ENCODE measurements at places on chromosomes 5 and 9. TPM values are rescaled to one million over a fixed set of nuclear protein-coding genes. Genes with fewer than 3 reads are reported as not detected.

The SLC6A3 gene
- total RNA-seq: not detected

DNA sequence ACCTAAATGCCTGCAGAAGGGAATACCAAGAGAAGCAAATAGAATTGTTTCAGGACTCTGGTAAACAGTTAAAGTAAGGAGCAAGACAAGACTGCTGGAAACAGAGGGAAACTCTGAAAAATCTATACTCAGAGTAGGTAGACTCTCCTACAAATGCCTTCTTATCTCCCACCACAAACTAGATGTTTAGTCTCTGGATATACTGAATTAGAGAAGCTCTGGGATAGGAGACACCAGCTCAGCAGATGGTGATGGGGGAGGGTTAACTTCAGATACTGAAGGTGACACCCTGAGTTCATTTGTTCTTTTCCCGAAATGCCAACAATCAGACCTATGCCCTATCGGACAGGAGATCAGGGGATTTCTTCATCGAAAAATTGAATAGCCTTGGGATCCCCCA lies 54.1 kb upstream of the CHD1 start:
- no peak for DNase-seq
- H3K27me3 ChIP-seq: no peaks in the 10 kb centered on the region
- H3K4me3 ChIP-seq: no peak overlapping the region
- H3K4me1 ChIP-seq: no peaks in the 10 kb centered on the region
- no peaks in the 10 kb centered on the region for H3K36me3 ChIP-seq
- no peak overlapping the region for H3K27ac ChIP-seq

The KIF24 gene
- total RNA-seq: 1.8 TPM

GRCh38 chr5:59174248-59174844 lies 591.5 kb downstream of the RAB3C start:
- no peak overlapping the region for H3K27ac ChIP-seq
- H3K4me1 ChIP-seq: no peaks in the 10 kb centered on the region
- DNase-seq: peak; percentile 60
- H3K36me3 ChIP-seq: no peaks in the 10 kb centered on the region
- H3K27me3 ChIP-seq: no peaks in the 10 kb centered on the region
- no peak overlapping the region for H3K4me3 ChIP-seq

The CA9 gene
- total RNA-seq: not detected

The IL9 gene
- total RNA-seq: not detected

The TOR1B gene
- total RNA-seq: 27.5 TPM

- DNase-seq: no peak
- peaks cover 10% of the 10 kb centered on the region for H3K4me1 ChIP-seq
- H3K27ac ChIP-seq: no peak overlapping the region
Observed at GRCh38 chr9:107261106-107261505, 22.0 kb upstream of the RAD23B start.

The DIRAS2 gene
- total RNA-seq: not detected

The ZNF79 gene
- 13.3 TPM for total RNA-seq

The PRRX2 gene
- total RNA-seq: 34.8 TPM

- H3K4me1 ChIP-seq: no peaks in the 10 kb centered on the region
- DNase-seq: no peak
- no peaks in the 10 kb centered on the region for H3K36me3 ChIP-seq
- no peak overlapping the region for H3K4me3 ChIP-seq
- no peaks in the 10 kb centered on the region for H3K27me3 ChIP-seq
- no peak overlapping the region for H3K27ac ChIP-seq
Observed at GRCh38 chr5:4614088-4614487, 526.0 kb upstream of the ADAMTS16 start.

DNA sequence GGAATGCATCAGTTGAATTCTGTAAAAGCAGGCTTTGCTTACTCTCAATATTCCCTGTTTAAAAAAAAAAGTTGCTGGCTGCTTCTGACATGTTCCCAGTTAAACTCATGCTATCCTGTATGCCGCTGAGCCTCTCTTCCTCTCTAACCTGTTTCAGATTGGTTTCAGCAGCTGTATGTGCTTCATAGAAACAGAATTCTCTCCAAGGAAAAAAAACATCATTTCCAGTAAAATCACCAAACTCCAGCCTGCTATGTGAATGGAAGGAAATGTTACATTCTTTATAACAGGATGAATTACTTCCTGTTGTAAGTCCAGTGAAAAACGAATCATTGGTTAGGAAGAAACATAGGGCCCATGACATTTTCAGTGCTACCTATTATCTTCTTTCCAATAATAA lies 25.7 kb upstream of the KCNV2 start:
- H3K36me3 ChIP-seq: no peaks in the 10 kb centered on the region
- no peak overlapping the region for H3K27ac ChIP-seq
- H3K4me3 ChIP-seq: no peak overlapping the region

DNA sequence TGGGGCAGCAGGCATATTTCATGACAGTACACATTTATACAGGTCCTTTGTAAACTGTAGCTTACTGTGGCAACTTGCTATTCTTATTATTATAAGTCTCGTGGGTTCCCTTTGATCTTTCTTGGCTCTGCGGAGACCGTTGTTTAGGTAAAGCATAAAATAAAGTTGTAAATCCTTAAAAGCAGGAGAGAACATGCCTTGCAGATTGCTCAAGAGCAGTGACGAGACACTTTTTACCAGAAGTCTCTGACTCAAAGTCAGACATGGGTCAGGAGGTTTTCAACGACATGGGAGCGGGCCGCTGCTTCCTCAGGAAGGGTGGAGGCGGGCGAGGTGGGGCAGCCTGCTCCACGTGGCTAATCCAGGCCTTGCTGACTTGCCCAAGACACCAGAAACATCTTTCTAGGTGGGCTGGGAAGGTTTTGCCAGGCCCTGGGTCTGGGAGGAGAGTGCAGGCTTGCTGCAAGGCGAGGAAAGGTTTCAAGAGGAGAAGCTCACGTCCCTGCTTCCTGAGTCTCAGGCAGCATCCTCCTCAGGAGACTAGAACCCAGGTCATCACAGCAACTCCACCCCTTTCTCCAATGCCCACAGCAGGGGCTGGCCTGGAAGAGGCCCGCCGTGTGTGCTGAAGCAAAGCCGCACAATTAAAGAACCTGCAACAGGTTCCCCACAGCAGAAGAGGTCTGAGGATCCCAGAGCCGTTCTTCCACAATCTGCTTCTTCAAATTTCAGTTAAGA lies 6.5 kb downstream of the TBC1D2 start:
- H3K4me3 ChIP-seq: no peak overlapping the region
- peak overlapping the region; percentile 97 for H3K27ac ChIP-seq
- DNase-seq: peak; percentile 92
- H3K36me3 ChIP-seq: peaks cover 42% of the 10 kb centered on the region
- no peaks in the 10 kb centered on the region for H3K27me3 ChIP-seq
- peaks cover 62% of the 10 kb centered on the region for H3K4me1 ChIP-seq

DNA sequence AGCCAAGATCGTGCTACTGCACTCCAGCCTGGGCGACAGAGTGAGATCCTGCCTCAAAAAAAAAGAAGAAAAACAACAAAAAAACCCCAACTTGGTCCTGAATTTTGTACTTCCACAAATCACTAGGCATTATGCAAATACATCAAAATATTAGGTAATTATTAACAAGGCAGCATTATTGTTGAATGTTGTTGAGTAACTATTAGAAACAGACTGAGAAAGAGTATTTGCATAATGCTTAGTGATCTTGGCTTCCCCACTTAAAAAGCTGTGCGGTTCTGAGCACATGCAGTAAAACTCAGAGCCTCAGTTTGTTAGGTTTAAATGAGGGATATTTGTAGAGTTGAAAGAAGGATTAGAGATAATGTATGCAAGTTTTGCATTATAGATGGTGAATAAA lies 64.2 kb downstream of the SCAMP1 start:
- H3K4me1 ChIP-seq: no peaks in the 10 kb centered on the region
- no peak overlapping the region for H3K4me3 ChIP-seq
- H3K27me3 ChIP-seq: no peaks in the 10 kb centered on the region
- no peak overlapping the region for H3K27ac ChIP-seq

GRCh38 chr5:125487231-125487630 lies 740.8 kb upstream of the ZNF608 start:
- no peak overlapping the region for H3K4me3 ChIP-seq
- H3K27ac ChIP-seq: no peak overlapping the region
- peaks cover 36% of the 10 kb centered on the region for H3K4me1 ChIP-seq

DNA sequence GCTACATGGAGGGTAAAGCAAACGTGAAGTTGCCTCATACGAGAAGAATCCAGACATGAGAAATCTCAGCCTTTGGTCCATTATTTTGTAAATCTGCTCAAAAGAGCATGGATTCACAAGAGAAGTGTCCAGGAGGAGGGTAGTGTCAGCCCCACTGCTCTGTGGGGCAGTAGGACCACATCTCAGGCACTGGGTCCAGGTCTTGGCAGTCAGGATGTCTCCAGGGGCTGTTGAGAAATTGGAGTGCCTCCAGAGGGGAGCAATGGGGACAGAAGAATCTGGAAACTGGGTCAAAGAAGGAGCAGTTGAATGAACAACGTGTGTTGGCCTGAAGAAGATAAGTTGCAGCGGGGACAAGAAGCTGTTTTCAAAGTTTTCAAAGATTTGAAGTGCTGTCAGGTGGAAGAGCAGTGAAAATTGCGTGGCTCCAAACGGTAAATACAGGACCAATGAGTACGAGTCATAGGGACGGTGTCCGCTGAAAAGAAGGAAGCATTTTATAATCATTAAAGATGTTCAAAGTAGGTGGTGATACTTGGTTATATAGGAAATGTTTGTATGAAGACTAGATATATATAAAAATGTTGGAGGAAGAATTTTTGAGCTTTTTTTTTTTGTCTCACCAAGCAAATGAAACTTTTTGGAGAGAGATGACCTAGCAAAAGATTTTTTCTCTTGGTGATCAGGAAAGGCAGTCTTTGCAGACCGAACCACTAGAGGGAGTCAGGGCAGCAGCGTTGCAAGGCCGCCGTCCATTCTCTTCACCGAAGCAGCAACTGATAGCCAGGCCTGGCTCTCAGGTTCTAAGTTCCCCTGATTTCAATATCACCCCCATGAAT lies 57.1 kb upstream of the ZBED3 start:
- H3K4me1 ChIP-seq: peaks cover 6% of the 10 kb centered on the region
- no peaks in the 10 kb centered on the region for H3K36me3 ChIP-seq
- DNase-seq: peak; percentile 72
- peaks cover 3% of the 10 kb centered on the region for H3K27me3 ChIP-seq
- no peak overlapping the region for H3K27ac ChIP-seq

DNA sequence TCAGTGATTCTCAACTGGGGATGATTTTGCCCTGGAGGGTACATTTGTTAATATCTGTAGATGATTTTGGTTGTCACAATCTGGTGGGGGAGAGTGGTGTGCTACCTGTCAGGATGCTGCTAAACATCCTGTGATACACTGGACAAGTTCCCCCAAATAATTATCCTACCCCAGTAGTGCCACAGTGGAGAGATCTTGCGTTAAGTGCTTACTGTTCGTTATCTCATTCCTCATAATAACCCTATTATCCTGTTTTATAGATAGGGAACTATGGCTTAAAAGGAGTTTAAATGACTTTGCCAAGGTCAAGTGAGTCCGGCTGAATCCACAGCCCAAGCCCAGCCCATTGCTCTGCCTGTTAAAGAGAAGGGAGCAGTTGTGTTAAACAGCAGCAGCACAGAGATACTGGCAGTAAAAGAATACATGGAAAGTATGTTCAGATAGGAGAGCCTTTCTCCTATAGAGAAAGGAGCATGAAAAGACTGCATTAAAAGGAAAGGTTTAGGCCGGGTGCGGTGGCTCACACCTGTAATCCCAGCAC lies 15.4 kb downstream of the CNOT8 start:
- no peaks in the 10 kb centered on the region for H3K4me1 ChIP-seq
- peaks cover 54% of the 10 kb centered on the region for H3K36me3 ChIP-seq
- H3K27me3 ChIP-seq: no peaks in the 10 kb centered on the region

- no peaks in the 10 kb centered on the region for H3K4me1 ChIP-seq
- H3K27ac ChIP-seq: no peak overlapping the region
- H3K27me3 ChIP-seq: peaks cover 6% of the 10 kb centered on the region
Observed at GRCh38 chr5:113181853-113182490, 205.4 kb downstream of the DCP2 start.

- H3K4me1 ChIP-seq: peaks cover 5% of the 10 kb centered on the region
- H3K27me3 ChIP-seq: peaks cover 18% of the 10 kb centered on the region
- H3K4me3 ChIP-seq: no peak overlapping the region
- H3K27ac ChIP-seq: no peak overlapping the region
Observed at GRCh38 chr5:10854506-10855277, 93.7 kb upstream of the DAP start.

DNA sequence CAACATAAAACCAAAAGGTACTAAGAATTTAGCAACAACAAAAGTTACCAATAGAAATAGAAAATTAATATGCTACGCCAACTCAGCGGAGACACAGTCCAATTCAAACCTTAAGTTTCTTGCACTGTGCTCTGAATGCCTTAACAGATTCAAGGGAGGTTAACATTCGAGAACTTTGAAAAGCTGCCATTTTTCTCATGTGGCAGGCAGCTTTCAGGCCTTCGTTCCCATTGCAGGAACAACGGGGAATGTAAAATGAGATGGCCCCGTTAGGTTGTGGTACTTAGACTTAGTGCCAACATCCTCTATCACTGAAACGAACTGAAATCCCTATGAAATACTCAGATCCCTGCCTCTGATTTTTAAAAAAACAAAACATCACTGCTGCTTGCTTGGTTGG lies 22.4 kb downstream of the FNBP1 start:
- peaks cover 18% of the 10 kb centered on the region for H3K4me1 ChIP-seq
- no peaks in the 10 kb centered on the region for H3K27me3 ChIP-seq
- DNase-seq: no peak
- no peak overlapping the region for H3K27ac ChIP-seq

The LRRC19 gene
- under 0.01 TPM for total RNA-seq

DNA sequence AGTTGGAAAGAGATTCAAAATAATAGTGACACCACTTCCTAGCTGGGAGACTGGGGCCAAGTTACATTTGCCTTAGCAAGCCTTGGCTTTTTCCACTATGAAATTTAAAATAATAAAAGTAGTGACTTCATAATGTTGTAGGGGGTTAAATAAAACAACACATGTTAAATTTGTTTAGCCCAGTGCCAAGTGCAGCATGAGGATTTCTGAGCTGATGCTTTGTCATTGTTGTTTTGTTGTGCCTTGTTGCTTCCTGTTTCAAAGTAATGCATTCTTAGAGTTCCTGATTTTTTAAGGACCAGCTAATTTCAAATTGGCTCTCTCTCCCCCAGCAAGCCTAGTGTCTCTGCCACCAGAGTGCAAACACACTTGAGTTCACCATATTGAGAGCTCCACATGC lies 270.7 kb upstream of the PAPPA start:
- peak overlapping the region; percentile 14 for H3K27ac ChIP-seq
- H3K4me1 ChIP-seq: peaks cover 7% of the 10 kb centered on the region
- H3K36me3 ChIP-seq: no peaks in the 10 kb centered on the region
- no peak overlapping the region for H3K4me3 ChIP-seq
- H3K27me3 ChIP-seq: no peaks in the 10 kb centered on the region

DNA sequence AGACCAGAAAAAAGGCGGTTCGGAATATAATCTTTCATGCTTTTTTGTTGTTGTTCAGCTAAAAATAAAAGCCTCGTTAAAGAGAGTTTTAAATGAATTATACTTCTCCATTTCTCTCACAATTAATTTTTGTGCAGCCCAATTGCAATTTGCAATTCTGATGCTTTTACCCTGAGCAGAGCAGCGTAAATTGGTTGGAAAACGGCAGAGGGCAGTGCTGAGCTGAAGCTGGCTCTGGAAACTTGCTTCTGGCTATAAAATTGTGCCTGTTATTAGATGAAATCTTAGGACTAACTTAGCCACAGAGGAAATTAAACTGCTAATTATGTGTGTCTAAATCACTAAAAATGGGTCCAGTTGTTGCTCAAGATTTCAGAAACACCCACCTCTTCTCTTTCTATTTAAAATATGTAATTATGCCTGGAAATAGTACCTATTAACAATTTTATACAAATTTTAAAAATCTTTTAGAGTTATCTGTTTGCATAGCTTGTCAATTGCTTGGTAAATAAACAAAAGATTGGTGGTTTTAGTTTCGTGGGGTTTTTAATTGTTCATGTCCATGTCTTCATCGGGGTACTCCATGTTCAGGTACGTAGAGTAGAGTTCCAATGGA lies 441.8 kb upstream of the TLE4 start:
- no peak for DNase-seq
- no peak overlapping the region for H3K4me3 ChIP-seq
- no peaks in the 10 kb centered on the region for H3K36me3 ChIP-seq
- peaks cover 7% of the 10 kb centered on the region for H3K4me1 ChIP-seq
- H3K27ac ChIP-seq: no peak overlapping the region

All from osteoblast (primary cell).